ENCODE measurements at places on chromosomes 6 and 20. TPM values are rescaled to one million over a fixed set of nuclear protein-coding genes. Genes with fewer than 3 reads are reported as not detected.

GRCh38 chr6:50249493-50249892 is 199.8 kb upstream of the DEFB112 start:
- DNase-seq = no peak

GRCh38 chr6:44002593-44003344 is 124.5 kb downstream of the MRPL14 start:
- DNase-seq = peak; percentile 40

Gene MATN4
- total RNA-seq = not detected

Gene ARMH2
- total RNA-seq = not detected

Gene RNF8
- total RNA-seq = 22.6 TPM
